ENCODE measurements at places on chromosomes 3 and 15.

GRCh38 chr3:111723293-111724215 lies 128.4 kb upstream of the ZBED2 start:
- no peak for DNase-seq

GRCh38 chr3:43077261-43077660 lies 28.6 kb downstream of the POMGNT2 start:
- DNase-seq, result no peak

DNA sequence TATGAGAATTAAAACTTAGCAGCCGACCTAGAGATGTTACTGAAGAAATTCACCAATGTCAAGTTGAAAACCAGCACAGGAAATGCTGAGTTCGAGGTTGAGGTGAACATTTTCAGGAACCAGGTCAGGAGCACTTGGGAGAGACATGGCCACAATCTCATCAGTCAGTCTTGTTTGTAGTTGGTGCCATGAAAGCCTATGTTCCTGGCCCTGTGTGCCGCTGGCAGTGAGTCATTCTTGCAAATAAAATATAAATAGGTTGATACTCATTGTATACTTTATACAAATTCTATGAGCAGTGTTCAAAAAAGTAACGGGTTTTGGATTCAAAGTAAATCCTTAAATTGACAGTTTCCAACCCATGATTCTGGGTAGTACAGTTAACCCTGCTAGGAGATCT lies 1.5 kb upstream of the FSIP1 start:
- DNase-seq, result no peak

DNA sequence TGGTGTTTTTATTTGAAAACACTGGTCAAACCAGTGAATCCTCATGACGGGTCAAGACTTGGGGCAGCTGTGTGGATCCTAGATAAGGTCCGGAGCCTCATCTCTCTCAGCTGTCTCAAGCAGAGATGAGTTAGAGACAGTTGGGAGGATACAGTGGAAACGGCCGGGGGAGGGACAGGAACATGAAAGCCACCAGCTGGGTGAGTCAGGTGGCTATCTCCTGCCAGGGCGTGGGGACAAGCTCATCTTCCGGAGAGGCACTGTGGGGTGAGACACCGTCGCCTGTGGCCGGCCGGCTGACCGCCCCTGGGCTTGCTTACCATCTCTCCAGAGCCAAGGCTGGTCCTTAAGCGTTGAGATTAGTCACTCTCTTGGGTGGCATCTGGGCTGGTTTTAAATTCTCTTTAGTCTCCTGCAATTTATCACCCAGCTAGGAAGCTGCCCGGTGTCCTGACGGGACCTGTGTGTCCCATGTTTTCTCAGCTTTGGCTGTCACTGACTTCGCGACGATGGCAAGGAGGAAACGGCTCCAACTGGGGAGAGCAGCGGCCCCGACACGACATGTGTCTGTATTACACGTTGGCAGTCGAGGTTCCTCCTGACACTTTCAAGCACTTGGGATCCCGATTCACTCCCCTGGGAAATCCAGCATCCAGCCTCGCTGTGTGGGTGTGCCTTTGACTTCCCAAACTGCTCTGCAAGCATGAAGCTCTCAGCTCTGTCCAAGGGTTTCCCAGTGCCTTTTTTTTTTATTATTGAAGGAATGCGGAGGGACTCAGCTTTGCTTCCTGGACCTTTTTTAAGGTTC lies 7.5 kb downstream of the ST8SIA2 start:
- no peak for DNase-seq
